ENCODE measurements at places on chromosomes 11 and 22. TPM values are rescaled to one million over a fixed set of nuclear protein-coding genes. Genes with fewer than 3 reads are reported as not detected.

- H3K27ac ChIP-seq, result peak overlapping the region; percentile 16
- no peaks in the 10 kb centered on the region for H3K27me3 ChIP-seq
- H3K4me3 ChIP-seq, result peak overlapping the region; percentile 33
Measured at GRCh38 chr11:9550191-9550628, 23.3 kb upstream of the WEE1 start.

GRCh38 chr22:27576413-27576812 lies 225.1 kb downstream of the MN1 start:
- H3K4me1 ChIP-seq, result no peaks in the 10 kb centered on the region
- no peaks in the 10 kb centered on the region for H3K36me3 ChIP-seq
- no peaks in the 10 kb centered on the region for H3K27me3 ChIP-seq
- H3K4me3 ChIP-seq, result no peak overlapping the region
- peak overlapping the region; percentile 64 for H3K27ac ChIP-seq

DNA sequence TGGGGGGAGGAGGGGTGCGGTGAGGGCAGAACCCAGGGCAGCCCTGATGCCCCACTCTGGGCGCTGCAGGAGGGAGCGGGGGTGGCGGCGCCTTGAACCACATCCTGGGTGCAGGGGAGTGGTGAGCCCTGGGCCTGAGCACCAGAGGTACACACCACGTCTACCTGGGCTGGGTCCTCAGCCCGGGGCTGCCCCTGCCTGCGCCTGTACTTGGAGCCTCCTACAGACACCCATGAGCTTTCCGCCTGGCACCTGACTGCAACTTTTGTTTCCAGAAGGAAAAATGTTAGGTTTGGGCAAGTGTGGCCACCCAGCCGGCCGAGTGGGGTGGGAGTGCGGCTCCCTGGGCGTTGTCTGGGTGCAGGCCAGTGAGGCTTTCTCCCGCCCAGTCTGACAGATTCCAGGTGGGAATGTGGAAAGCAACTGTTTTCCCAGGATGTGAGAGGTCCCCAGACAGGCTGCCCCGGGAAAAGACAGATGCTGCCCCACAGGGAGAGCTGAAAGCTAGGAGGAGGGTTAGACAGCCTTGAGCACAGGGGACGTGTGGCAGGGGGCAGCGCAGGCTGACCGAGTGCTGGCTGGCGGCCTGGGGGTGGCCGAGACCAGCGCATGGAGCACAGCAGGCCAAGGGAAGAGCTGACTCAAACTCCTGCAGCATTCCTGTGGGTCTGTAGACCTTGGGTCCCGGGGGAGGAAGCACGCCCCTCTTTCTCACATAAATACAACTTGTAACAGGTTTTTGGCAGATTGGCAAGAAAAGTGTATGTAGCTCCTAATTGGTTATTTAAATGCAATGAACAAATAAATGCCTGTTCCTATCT lies 44.1 kb downstream of the GNB1L start:
- peak; percentile 62 for DNase-seq
- no peak overlapping the region for H3K27ac ChIP-seq
- H3K36me3 ChIP-seq, result no peaks in the 10 kb centered on the region
- H3K4me1 ChIP-seq, result no peaks in the 10 kb centered on the region
- no peak overlapping the region for H3K4me3 ChIP-seq

GRCh38 chr11:65491614-65492386 lies 7.0 kb upstream of the MALAT1 start:
- H3K36me3 ChIP-seq, result no peaks in the 10 kb centered on the region
- H3K27ac ChIP-seq, result peak overlapping the region; percentile 27
- no peak overlapping the region for H3K4me3 ChIP-seq
- H3K4me1 ChIP-seq, result peaks cover 40% of the 10 kb centered on the region
- H3K27me3 ChIP-seq, result peaks cover 2% of the 10 kb centered on the region
- DNase-seq, result peak; percentile 93

Gene MS4A4E
- not detected for total RNA-seq

Data from endodermal cell (in vitro differentiated cells).